ENCODE measurements at places on chromosomes 12 and 14.

DNA sequence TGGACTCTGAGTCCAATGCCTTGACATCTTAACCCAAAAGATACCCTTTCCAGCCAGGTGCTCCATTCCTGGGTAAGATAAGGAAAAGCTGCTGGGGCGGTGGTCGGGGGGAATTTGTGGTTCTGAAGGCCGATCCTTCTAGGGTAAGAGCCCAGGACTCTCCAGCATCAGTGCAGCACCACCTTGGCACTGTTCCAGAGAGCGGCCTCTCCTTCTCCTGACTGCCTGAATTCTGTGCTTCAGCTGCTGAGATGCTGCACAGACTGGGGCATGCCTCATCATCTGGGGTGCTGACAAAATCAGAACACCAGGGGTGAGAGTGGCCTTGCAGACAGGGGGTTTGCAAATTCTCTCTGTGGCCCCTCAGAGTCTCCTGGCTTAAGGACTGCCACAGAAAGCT is 87.5 kb downstream of the SPTB start:
- DNase-seq: no peak

DNA sequence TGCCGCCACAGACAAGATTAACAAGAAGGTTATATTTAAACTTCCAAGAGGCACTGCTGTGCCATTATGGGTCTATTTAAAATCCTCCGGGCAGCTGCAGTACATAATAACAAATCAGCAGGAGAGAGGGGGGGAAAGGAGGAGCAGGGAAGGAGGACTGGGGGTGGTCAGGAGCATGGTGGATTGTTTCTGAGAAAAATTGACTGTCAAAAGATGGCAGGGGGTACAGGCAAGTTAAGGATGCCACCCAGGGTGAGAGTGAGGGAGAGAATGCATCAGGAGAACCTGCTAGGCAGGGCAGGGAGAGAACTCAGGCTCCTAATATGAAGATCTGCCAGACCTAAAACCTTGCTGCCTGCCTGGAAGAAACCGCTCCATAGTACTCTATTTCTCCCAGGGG is 181.8 kb downstream of the GRIN2B start:
- DNase-seq: no peak

DNA sequence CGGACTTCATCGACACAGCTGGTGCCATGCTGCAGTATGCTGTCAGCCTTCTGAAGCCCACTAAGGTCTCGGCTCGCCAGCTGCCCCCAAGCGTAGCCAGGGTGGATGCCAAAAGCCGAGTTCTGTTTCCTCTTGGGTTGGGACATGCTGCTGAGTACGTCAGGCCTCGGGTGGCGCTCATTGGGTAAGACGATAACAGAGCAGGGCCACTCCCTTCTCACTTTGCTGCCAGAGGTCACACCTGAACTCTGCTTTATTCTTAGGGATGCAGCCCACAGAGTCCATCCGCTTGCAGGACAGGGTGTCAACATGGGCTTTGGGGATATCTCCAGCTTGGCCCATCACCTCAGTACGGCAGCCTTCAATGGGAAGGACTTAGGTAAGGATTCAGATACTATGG is 11.1 kb downstream of the COQ6 start:
- DNase-seq: no peak

DNA sequence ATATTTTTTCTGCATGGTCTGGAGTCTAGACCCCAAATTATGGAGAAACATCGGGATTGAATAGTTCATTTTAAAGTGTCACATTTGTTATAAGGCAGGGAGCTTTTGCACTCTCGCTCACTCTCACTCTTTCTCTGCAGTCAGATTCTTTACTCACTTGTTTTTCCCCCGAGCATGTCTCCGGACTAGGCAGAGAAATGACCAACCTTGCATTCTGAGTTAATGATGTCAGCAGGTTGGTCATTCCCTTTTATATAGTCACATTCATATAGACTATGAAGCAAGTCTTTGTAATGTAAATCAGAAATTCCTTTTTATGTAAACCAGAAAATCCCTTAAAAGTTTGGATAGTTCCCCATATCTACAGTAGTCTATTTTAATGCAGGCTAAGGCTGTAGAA is 4.1 kb downstream of the C12orf75 start:
- peak; percentile 78 for DNase-seq

GRCh38 chr14:71566276-71566675 is 366.0 kb upstream of the RGS6 start:
- DNase-seq: no peak

DNA sequence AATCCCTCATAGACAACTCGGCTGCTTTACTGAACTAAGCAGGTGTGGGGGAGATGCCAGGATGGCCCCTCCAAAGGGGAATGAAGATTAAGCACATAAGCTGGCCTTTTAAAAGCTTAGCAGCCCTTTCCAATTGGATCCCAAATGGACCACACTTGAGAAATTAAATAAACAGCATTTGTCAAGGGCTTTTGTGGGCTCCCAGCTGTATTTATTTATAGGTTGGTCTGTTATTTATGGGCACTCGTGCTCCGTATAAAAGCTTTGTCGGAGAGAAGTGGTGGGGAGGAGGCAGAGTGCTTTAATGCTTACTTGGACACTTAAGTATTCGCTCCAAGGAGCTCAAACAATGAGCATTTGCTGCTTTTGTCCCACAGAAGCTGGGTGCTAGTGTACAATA is 580.2 kb downstream of the MED13L start:
- peak; percentile 11 for DNase-seq

DNA sequence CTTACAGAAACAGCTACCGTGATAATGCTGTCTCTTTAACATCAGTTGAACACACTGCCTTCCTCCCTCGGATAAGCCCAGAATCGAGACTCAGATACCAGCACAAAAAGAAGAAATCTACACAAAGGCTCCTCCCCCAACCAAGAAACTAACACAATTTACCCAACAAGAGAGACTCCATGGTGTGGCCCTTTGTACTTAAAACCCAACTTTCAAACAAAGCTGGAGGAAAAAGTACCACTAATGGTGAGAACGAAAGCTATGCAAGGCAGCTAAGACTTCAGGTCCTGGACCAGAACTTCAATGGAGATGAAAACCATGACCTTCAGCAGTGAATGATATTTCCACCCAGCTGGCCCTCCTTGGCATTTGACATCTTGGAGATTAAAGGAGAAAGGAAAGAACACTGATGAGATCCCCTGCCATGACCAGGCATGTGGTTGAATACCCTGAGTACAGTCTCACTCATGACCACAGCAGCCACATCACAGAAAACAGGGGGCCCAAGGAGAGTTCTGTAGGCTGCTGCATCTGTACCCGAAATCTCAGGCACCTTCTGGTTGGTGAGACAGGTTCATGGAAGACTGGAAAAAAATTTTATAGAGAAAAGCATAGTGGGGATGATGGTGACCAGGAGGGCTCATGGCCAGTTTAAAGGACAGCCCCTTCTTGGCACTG is 36.7 kb downstream of the RBM19 start:
- DNase-seq: no peak

- DNase-seq: peak; percentile 50
These were observed 82.1 kb upstream of the FERMT2 start for GRCh38 chr14:53032838-53033390.

DNA sequence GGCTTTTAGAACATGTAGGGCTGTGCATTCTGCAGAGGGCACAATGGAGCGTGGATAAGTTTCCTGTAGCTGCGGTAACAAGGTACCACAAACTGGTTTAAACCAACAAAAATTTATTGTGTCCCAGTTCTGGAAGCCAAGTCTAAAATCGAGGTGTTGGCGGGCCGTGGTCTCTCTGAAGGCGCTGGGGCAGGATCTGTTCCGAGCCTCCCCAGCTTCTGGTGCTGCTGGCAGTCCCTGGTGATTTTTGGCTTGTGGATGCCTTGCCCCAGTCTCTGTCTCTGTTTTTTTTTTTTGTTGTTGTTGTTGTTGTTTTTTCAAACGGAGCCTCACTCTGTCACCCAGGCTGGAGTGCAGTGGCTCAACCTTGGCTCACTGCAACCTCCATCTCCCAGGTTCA is 77.5 kb downstream of the ACACB start:
- no peak for DNase-seq

DNA sequence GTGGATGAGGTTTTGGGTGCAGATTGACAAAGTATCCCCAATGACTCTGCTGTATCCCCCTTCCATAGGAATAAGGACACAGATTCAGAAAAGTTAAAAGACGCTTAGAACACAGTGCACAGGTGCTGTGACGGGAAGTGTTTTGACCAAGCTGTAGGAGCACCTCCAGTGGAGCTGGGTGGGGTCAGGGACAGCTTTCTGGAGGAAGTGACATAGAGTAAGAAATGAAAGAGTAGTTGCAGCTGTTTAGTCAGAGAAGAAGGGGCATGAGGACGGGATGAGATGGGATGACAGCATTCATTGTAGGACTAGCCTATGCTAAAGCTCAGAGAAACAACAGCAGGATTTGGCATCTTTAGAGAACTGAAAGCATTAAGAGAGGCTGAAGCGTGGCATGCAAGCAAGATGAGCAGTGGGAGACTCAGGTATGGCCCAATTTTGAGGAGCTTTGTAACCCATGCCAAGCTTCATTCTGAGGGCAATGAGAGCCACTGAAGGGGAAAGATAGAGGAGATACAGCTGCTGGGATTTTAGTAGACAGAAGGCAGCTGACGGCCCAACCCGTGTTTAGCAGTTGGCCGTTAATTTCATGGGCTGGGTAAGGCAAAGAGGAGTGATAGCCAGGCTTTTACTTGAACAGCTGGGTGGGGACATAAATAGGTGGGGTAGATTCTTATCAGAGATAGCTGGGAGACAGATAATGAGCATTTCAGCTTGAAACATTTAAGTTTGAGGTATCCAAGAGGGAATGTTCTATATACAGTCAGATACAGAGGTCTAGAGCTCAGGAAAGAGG is 131.8 kb upstream of the KRAS start:
- DNase-seq: no peak

- peak; percentile 18 for DNase-seq
These were observed 281.1 kb downstream of the ERC1 start for GRCh38 chr12:1272142-1272541.

DNA sequence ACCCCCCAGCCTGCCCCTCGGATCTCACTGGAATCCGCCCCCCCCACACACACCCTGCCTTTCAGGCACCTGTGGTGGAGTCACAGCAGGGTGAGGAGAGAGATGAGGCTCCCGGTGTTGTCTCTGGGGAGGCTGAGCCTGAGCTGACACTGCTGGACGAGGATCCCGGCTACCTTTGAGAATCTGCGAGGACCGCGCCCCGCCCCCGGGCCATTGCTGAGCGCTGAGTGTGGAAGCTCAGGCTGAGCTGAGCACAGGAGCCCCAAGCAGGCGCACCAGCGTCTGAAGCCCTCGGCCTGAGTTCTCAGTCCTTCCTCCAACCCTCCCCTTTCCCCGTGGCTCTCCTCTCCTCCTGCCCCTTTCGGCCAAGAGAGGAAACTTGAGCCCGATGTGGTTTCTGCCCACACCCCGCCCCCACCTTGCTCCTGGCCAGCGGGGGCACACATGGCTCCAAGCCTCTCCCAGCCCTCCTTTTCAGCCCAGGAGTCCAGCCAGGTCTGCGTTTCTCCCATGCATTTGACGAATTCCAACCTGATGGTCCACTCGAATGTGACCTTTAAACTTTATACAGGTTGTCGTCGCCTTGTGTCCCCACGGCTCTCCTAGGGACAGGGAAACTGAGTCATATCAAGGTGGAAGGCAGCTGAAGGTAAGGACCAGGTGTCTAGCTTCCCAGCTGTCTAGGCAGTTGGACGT is at the start of gene NFE2:
TSS of gene NFE2 (minus strand) at position 284 of the 696 bp plus-strand sequence. CDS start 5,767 bp downstream, outside the sequence.
- DNase-seq: peak; percentile 88

DNA sequence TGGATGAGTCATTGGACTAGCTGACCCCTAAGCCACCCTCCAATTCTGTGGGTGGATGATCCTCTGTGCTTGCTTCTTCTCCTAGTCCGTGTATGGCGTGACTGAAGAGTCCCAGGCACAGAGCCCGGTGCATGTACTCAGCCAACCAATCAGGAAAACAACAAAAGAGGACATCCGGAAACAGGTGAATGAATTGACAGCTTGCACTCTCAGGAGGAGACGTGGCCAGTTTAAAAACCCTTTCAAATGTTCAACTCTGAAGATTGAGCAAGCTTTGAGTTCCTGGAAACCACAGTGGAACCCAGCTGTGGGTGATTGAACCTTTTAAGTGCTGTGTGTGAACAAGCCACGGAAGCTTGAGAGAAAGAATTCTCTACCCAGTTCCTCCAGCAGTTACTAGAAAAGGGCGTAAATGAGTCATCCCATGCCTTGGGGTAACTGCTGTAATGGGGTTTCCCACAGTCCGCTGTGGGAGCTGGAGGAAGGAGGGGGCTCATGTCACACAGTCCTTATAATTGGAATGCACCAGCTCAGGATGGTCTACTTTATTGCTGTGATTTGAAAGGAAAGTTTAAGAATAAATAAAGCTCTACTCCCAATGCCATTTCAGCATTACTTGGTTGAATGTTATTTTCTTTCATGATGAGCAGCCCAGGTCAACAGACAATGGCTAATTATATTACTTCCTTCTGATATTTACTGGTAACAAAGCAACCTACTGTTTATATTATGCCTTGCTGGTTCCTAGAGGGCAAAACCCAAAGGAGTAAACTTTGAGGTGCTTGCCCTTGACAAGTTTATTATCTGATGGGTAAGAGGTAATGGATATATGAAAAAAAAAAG is 417.0 kb downstream of the DPF3 start:
- DNase-seq: peak; percentile 92

- no peak for DNase-seq
These were observed 21.2 kb upstream of the INSM2 start for GRCh38 chr14:35512765-35513164.

DNA sequence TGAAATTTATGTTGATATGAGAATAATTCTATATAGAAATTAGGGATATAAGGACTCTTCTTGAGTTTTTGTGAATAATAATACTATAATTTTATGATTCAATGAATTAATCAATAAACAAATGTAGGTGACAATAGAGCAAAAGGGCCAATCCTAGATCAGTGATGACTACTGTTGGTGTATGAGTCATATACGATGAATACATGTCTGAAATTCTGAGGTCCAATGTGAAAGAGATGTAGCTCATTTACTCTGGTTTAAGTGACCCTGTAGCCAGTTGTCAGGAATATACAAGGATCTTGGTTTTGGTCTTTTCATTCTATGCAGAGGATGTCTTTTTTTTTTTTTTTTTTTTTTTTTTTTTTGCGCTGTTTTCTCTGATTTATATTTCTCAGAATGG is 72.1 kb upstream of the RTL1 start:
- peak; percentile 38 for DNase-seq

- no peak for DNase-seq
These were observed 268.7 kb upstream of the PDE3A start for GRCh38 chr12:20099395-20100183.

- DNase-seq: no peak
These were observed 16.6 kb upstream of the CCDC177 start for GRCh38 chr14:69591317-69591716.

GRCh38 chr12:117362391-117362790 is 965 bp upstream of the NOS1 start:
- DNase-seq: no peak

- DNase-seq: peak; percentile 95
These were observed 20.6 kb downstream of the MAPK1IP1L start for GRCh38 chr14:55071870-55072640.

- DNase-seq: no peak
These were observed 38.3 kb downstream of the FNTB start for GRCh38 chr14:65024957-65025356.

- no peak for DNase-seq
These were observed 121.4 kb downstream of the SLCO1B3 start for GRCh38 chr12:20931894-20932293.

- no peak for DNase-seq
These were observed 231.0 kb downstream of the ALG10B start for GRCh38 chr12:38547586-38547985.

- peak; percentile 15 for DNase-seq
These were observed 162.5 kb downstream of the C12orf50 start for GRCh38 chr12:87866578-87867292.

- no peak for DNase-seq
These were observed 29.0 kb upstream of the SMUG1 start for GRCh38 chr12:54217774-54218241.

GRCh38 chr12:64187794-64188193 is 34.3 kb downstream of the KICS2 start:
- no peak for DNase-seq

GRCh38 chr12:39224971-39225370 is 217.9 kb downstream of the KIF21A start:
- no peak for DNase-seq
